ENCODE measurements at places on chromosomes 7 and 10. TPM values are rescaled to one million over a fixed set of nuclear protein-coding genes. Genes with fewer than 3 reads are reported as not detected.

- DNase-seq, result no peak
These were observed 19.2 kb downstream of the AKR1C8 start for GRCh38 chr10:5165738-5166137.

DNA sequence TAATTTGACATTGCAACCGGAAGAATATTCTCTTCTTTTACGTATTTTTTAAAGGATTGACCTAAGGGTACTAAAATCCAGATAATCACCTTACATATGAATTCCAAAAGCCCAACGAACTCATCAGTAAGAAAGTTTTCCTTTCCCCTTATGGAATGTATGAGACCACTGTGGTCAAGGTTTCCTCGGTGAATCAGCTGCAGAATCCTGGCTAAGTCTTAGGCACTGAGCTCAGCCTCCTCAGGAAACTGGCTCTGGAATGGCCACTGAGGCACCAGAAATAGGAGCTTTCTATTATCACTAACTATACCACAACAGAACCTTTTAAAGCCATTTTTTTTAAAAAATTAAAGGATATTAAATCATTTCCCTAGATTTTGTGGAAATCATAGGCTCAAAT lies 21.0 kb downstream of the SVIL start:
- no peak for DNase-seq

DNA sequence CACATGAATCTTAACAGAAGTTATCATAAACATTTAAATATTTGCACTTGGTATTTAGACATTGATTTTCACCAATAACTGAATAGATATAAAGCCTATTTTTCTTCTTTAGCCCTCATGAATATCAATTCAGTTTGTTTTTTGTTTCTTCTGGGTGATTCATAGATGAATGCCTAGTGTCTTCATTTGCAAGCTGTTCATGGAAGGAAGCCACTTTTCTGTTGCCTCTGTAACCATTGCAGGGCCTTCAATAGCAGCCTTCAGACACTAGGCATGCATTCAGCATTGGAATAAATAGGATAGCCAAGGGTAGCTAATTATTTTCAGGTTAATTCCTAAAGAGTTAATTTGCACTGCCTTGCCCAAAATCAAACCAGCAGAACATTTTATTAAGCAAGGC lies 375.3 kb downstream of the DPP6 start:
- DNase-seq, result no peak

DNA sequence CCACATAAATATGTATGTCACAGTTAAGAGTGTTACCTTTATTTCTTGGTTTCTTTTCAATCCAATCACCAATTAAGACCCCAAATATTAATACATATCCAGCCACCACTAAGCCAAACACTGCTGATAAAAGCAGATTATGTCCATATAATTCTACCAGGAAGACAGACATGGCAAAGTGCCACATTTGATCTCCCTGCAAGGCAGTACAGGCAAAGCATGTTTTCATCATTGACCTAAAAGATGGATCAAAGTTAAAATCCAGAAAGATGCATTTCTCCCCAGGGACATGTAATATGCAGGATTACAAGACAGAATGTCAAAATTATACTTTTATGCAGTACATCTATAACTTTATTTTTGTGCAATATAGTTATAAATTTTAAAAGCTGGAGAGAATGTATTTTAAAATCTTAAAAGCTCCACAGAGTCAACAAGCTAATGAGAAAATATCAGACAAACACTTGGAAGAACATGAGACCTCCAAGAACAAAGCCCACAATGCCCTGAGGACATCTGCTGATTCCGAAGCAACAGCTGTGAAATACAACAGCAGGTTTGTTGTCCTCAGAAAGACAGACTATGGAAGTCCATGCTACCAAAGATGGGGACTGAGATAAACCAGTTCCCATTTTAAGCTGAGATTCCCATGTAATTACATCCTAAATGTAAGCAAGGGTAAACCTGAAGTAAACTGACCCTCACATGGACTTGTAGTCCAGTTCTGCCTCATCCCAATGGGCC lies 54.5 kb upstream of the TOMM7 start:
- DNase-seq, result no peak

GRCh38 chr10:71840177-71840957 lies 10.7 kb downstream of the PSAP start:
- peak; percentile 95 for DNase-seq

DNA sequence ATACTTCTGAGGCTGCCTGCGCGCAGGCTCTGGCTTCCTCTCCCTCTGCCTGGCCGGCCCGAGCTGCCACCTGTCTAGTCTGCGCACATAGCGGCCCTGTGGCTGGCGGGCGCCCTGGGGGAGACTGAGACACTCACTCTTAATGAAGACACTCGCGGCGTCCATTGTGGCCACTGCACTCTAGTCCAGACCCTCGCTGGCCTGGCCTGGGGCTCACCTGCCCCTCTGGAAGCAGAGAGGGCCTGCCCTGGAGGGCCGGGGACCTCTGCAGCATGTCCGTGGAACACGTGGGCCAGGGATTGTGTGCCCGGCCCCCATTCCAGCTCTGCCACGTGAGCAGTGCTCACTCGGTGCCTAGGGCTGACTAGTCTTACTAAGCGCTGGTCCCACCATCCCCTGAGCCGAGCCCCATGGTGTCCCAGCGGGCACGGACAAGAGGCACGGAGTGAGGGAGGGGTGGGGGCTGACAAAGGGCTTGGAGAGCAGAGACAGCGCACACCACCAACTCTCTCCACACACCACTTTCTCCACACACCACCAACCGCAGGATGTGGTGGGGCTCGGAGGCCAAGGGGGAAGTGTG lies 149.3 kb downstream of the ELFN1 start:
- no peak for DNase-seq

DNA sequence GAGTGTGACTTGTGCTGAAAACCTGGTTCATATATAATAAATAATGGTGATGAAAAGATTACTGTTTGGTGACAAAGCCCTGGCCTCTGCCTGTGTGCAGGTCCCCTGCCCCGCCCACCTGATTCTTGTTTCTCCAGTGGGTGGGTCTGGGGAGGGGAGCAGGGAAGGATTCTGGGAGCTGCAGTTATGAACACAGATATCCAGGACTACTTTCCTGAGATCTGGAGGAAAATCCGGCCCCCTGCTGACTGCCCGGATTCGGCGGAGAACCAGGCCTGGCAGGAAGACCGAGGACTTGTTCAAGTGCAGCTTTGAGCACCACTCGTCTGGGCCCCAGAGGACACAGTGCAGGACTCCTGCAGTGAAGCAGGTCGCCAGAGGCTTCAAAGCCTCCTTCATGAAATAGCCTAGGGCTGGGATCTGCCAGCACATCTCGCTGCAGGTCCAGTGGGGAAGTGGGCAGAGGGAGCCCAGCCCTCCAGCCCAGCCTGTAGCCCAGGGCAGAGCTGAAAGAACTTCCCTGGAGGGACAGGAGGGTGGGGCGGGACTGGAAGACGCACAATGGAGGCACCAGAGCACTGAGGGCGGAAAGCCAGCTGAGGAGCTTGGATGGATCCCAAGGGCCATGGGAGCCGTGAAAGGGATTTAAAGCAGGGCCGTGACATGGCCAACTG lies 7.0 kb downstream of the ATP6V0E2 start:
- DNase-seq, result no peak

DNA sequence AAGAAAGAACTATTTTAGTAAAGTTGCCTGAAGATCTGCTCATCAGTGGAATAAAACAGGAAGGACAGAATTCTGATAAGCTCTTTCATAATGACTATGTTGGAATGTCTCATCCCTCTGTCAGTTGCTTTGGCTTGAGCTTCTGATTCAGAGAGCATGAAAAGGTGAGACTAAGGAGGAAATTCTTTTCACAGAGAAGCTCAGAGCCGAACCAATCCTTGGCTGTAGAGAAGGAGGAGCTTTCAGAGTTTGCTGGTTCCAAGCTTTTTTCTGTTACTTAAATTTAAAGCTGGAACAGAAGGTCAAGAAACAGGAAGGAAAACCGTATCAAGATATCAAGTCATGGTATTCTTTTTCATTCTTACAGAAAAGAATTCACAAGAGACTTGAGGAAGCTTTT lies 24.0 kb downstream of the GSTO2 start:
- no peak for DNase-seq

DNA sequence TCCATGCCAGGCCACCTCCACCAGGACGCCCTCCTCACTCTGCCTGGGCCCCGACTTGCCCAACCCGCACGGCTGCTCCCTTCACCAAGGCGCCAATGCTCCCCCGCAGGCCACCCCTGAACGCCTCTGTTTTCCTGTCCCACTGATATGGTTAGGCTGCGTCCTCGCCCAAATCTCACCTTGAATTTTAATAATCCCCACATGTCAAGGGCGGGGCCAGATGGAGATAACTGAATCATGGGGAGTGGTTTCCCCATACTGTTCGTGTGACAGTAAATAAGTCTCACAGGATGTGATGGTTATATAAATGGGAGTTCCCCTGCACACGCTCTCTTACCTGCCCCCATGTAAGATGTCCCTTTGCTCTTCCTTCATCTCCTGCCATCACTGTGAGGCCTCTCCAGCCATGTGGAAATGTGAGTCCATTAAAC lies 29.8 kb downstream of the RSU1 start:
- no peak for DNase-seq

GRCh38 chr7:150778014-150778737 lies 22.0 kb downstream of the TMEM176B start:
- no peak for DNase-seq

DNA sequence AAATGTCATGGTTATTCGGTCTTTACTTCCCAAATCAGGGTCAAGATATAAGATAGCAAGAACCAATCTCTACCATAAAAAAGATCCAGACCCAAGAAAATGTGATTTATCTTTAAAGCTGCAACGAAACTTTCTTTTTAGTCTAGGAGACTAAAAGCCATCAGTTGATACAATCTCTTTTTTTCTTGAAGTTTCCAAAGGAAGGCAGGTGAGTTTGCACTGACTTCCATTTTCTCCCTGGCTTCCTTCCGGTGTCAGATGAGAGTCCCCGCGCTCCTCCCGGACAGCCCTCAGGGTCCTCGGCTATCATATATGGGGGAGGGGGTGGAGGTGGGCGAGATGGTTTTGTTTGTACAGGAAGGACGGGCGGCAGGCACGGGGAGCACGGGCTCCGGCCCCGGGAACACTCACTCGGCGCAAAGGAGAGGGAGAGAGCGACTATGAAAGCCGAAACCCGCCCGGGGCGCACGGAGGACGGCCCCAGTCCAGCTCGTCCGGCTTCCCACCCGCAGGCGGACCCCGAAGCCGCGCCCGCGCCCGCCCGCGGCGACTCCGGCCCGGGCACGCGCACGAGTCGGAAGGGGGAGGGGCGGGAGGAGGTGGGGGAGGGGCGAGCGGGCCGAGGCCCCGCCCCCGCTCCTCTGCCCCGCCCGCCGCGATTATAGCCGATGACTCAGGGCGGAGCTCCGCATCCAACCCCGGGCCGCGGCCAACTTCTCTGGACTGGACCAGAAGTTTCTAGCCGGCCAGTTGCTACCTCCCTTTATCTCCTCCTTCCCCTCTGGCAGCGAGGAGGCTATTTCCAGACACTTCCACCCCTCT lies at the start of gene BAG3:
TSS of gene BAG3 (plus strand) at position 689 of the 822 bp plus-strand sequence. CDS start 296 bp downstream, outside the sequence.
- DNase-seq, result peak; percentile 87

DNA sequence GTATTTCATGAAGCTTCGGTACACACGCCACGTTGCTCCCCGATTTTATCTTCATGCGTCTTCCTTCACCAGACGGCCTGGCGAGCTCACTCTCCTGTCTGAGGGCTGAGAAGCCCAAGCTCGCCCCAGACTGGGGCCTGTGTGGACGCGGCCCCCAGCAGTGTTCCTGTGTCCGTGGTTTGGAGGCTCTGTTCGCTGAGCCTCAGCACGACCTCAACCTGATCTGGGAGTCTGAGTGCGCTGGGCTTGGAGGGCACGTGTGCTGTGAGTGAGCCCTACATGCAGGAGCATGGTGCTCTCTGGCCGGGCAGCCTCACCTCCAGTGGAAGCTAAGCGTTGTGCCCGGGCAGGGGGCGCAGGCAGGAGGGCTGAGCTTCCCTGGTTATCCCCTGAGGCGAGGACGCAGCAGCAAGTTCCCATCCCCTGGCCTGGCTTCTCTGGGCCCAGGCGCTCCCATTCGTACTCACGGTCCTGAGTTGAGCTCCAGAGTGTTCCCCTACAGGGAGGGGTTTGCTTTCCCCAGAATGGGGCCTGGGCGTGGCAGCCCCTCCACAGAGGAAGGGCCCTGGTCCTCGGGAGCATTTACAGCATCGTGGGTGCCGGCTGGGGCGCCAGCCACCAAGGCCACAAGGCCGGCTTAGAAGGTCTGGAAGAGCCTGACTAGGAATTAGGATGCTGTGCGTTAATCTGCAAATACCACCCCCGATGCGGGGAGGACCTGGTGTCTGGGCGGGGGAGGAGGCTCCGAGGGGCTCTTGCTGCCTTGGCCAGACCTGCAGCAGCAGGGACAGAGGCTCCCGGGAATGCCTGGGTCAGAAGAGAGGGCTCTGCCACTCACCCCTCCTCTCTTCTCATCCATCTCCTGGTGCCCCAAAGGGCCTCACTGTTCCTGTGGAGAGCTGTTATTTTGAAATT lies 400.6 kb downstream of the DNAJB6 start:
- DNase-seq, result no peak

GRCh38 chr10:82149674-82150073 lies 274.7 kb downstream of the NRG3 start:
- DNase-seq, result no peak

Gene AEBP1
- 55.5 TPM for total RNA-seq

Gene THSD7A
- 0.68 TPM for total RNA-seq

Gene MINDY4
- total RNA-seq, result 2.0 TPM

Gene TMEM196
- total RNA-seq, result 0.42 TPM

Gene COG5
- total RNA-seq, result 23.8 TPM
